Stimulated activated CD8-positive, alpha-beta memory T cell treated with anti-CD3 and anti-CD28 coated beads, Interleukin-4, amount 100 ng/mL, for 1 hour (primary cell): ENCODE measurements at places on chromosomes 5 and 9.

GRCh38 chr9:22008384-22008716 lies 755 bp downstream of the CDKN2B start:
- no peak for DNase-seq

DNA sequence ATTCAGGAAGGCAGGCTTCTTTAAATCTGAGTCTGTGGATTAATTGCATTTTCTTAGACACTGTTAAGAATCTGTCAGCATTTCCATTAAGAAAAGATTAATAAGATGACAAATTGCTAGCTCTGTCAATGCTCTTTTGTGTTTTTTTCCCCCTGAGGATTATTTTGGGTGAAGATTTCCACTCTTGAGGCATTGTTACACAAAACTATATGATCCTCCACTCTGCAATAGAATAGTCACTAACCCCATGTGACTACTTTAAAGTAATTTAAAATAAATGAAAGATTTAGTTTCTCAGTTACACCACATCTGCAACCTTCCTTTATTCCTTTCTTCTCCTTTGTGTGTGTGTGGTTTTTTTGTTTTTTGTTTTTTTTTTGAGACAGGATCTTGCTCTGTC lies 82.0 kb downstream of the ACER2 start:
- DNase-seq = no peak

DNA sequence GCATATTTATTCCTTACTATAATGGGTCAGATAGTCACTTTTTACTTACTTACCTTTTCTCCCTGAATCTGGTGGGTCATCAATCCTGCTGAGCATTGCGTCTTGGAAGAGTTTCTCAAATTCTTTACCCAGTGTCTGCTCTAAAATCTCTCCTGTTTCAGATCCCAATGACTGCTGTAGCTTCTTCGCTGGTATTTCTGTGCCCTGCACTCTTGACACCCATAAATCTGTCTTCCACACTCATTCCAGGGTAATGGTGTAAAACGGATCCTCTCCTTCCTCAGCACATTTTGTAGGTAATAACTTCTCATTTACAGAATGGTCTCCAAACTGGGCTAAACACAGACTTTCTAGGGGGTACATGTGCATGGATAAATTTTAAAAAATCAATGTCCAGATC lies 407.4 kb downstream of the DMAC1 start:
- DNase-seq = no peak

DNA sequence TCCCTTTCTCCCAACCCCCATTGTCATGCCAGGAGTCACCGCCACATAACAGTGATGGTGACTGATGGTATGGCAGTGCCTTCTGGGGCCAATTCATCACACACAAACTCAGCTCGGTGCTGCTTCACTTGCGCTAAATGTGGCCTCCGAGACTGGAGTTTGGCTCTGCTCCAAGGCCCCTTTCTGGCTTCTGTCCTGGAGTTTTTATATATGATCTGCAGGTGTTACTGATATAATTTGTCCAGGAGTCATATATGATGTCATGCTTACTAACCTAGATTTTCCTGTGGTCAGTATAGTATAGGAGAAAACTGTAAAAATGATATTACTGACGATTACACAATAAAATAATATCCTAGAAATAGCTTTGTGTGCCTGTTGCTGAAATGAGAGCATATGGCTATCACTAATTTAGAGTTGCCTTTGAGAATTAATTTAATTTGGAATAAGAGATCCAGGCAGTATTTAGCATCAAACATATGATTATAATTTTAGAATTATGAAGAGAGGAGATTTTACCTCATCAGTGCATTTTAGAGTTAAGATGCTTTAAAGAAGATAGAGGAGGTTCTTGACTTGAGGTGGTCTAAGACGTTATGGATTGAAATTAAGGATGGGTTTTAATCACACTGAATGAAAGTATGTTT lies 334.1 kb upstream of the CD180 start:
- DNase-seq = no peak

- DNase-seq = no peak
Observed at GRCh38 chr5:131818001-131818724, 21.3 kb upstream of the FNIP1 start.

DNA sequence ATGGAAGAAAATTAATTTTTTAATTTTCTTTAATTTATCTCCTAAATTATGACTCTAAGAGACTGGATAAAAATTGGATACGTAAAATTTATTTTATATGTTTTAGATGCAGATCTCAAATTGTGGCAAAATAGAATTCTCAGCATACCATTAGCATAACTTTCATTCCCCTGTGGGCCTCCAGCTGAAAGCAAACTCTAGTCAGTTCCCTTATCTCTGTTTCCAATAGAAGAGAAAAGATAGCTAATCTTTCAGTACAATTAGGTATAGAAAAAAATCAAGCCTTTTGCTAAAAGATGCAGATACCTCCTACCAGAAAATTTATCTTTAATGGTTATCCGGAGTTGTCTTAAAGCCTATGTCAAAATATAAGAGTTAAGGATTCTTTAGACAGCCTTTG lies 1530.6 kb downstream of the EFNA5 start:
- DNase-seq = no peak

- DNase-seq = no peak
Observed at GRCh38 chr9:130201974-130202373, 29.8 kb downstream of the NCS1 start.

- no peak for DNase-seq
Observed at GRCh38 chr5:39194466-39195136, 24.8 kb downstream of the FYB1 start.

DNA sequence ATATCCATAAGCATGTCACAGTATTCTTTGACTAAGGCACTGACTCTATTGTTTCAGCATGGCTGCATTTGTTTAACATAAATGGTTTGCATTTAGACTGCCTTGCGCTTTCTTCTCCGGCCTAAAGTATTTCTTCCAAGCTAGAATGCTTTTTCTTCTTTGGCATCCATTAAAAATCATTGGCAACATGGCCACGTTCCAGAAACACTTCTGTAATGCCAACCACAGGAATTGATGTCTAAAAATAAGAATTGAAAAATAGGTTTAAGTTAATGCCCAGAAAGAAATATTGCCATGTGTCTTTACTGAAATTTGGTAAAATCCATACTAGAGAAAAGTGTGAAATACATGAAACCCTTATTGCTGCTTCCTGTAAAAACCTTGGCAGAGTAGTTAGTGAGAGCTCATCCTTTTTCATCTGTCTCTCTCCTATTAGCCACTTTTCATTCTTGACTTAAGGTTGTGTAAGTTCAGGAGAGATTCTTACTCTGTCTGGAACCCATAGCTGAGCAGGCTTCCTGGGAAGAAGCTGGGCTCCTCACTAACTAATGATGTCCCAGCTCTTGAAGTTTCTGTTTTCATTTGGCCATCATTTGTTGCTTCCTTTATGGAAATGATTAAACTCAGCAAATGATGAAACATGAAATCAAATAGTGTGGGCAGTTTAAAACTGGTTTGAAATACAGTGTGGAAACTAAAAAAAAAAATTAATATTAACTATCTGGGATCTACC lies 58.2 kb upstream of the RPS23 start:
- DNase-seq = no peak

DNA sequence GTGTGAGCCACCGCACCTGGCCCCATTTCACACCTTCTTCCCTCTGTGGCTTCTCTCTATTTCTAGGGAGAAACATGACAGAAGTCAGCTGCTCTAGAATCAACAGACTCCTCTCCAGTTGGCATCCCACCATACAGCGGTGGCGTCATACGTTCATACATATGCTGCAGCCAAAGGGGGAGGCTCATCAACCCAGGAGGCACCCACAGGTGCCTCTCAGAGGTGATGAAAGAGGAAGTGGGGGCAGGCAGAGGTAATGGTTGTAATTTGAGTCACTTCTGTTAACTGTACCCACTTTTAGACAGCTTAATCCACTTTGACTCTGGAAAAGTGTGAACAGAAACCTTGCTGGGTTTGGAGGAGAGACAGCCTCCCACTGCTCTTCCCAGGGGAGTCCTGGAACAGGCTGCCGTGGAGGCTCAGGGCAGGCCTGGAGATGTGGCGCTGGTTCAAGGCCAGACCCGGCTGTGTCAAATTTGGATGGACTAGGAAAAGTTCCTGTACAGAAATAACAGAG lies 47.3 kb upstream of the SUB1 start:
- no peak for DNase-seq

- no peak for DNase-seq
Observed at GRCh38 chr5:39608024-39608423, 183.2 kb upstream of the DAB2 start.

GRCh38 chr9:133423216-133423615 lies 1.0 kb downstream of the ADAMTS13 start:
- DNase-seq = no peak

DNA sequence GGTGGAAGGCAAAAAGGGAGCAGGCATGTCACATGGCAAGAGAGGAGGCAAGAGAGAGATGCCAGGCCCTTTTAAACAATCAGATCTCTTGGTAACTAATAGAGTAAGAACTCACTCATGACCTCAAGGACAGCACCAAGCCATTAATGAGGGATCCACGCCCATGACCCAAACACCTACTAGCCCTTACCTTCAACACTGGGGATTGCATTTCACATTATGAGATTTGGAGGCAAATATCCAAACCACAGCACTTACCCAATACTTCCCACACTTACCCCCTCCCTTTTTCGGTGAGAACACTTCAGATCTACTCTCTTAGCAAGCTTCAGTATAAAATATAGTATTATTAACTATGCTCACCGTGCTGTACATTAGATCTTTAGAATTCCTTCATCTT lies 41.9 kb downstream of the ZNF354A start:
- no peak for DNase-seq

GRCh38 chr9:107106416-107106815 lies 176.7 kb upstream of the RAD23B start:
- DNase-seq = no peak

DNA sequence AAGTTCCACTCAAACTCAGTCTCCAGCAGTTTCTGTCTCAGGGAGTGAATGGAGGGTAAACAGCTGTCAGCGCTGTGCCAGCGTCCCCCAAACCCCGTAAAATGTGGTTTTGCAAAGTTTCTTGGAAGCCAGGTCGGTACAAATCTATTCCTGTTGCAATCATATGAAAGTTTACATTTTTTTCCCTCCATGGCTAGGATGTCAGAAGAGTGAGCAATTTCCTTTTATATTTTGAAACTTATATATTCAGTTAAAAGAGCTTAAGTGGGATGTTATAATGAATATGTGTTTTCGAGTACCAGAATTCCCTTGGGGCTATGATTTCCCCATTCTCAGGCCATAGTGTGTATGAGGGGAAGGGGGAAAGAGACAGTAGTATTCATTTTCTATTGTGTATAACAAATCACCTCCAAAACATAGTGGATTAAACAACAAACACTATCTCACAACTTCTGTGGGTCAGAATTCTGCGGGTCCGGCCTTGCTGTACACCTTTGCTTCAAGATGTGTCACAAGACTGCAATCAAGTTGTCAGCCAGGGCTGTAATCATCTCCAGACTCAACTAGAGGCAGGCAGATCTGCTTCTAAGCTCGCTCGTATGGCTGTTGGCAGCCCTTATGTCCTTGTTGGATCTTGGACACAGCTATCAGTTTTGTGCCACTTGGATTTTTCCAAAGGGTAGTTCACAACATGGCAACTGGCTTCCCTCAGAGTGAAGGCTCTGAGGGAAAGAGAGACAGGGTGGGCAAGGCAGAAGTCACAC lies 107.4 kb downstream of the SNX18 start:
- DNase-seq = no peak

DNA sequence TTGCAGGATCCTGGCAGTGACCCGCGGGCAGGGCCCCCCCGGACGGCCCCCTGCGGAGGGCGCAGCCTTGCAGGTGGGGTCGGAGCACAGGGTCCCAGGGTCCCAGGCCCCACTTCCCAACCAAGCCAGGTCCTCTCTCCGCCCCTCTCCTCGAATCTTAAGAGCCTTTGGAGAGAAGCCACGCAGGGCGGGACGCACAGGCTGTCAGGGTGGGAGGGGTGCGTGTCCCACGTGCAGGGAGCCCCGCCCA lies 18.4 kb upstream of the EGFL7 start:
- DNase-seq = no peak

DNA sequence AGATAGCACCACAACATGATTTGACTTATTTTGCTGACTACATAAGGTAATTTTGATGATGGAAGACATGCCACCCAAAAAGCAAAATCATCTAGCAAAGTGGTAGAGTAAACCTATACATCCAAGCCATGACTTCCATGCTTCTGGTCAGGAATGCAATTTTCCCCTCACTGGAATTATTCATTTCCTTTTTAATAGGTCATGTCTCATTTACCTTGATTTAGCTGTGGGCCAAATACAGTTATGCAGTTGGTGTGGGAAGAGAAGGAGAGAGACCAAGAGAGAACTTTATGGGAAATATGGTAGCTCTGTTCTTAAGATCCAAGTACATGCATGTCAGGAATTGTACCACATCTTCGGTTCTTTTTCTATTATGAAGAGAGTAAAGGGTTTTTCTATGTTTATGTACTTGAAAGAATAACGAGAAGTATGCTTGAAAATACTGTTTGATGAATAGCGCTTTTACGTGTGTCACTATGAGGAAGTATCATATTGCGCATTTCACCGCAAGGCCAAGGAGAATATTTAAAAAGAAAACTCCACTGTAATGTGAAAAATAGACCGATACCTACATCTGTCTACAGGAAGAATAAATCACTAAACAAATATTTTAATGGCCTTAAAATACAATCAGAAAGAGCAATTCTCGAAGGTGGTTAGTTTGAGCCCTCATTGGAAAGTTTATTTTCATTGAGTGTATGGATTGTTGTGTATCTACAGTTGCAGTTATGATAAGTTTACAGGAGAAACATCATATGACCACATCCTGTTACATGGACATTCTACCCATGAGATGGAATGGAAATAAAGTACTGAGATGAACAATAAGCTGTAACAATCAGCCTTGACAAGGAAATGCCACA lies 134.0 kb downstream of the FOXD1 start:
- DNase-seq = no peak

DNA sequence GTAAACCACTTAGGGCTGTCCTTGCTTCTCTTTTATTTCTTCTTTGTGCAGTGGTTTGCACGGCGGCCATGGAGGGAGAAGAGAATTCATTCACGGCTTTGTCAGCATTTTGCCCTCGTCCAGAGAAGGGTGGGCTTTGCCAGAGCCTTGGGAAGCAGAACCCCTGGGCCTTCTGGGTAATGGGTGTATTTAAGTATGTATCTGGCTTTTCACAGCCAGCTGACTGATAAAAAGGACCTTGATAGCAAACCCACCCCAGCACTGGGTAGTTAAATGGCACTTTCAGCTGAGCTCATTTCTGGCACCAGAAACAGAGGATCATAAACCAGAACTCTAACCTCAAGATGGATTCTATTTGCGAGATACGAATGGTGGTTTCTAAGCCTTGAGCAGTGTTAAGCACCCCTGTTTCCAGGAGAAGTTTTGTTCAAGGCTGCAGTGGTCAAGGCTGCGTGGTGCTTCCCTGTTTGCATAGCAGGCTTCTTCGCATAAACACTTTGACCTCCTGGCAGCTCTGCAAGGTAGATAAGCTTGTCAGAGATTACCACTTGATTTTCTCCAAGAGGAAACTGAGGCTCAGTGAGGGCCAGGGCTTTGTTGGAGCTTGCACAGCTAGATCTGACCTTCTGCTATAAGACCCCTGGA lies 441.6 kb upstream of the KLF4 start:
- no peak for DNase-seq

GRCh38 chr9:135087489-135087792 lies at the start of gene OLFM1:
Gene OLFM1 (plus strand): TSS chr9:135087668. CDS start chr9:135087990, 322 bp downstream.
- no peak for DNase-seq
